ENCODE measurements at places on chromosomes 12 and 14. TPM values are rescaled to one million over a fixed set of nuclear protein-coding genes. Genes with fewer than 3 reads are reported as not detected.

The SMCO2 gene
- 0.12 TPM for total RNA-seq

The PLEKHG7 gene
- total RNA-seq, result not detected

The FSCB gene
- total RNA-seq, result not detected

The AQP2 gene
- total RNA-seq, result not detected

The B4GALNT1 gene
- 42.6 TPM for total RNA-seq

The CELA1 gene
- not detected for total RNA-seq

The ADCY4 gene
- total RNA-seq, result not detected

The NPFF gene
- not detected for total RNA-seq

The NUMB gene
- 40.4 TPM for total RNA-seq

The SPTLC2 gene
- 29.4 TPM for total RNA-seq

The DCAF5 gene
- 18.6 TPM for total RNA-seq

The ACSM4 gene
- not detected for total RNA-seq

The ASPG gene
- total RNA-seq, result 0.07 TPM

The SALL2 gene
- 1.0 TPM for total RNA-seq

The HEBP1 gene
- total RNA-seq, result 58.6 TPM

The IFNG gene
- total RNA-seq, result not detected

The TBK1 gene
- total RNA-seq, result 24.6 TPM

The APOF gene
- total RNA-seq, result not detected

The OR4E2 gene
- not detected for total RNA-seq

The RBM23 gene
- 62.2 TPM for total RNA-seq

The TAS2R14 gene
- 0.61 TPM for total RNA-seq

The PPP1R3E gene
- 2.9 TPM for total RNA-seq

The IFI27L2 gene
- 56.2 TPM for total RNA-seq

The VWF gene
- total RNA-seq, result 0.27 TPM

The ENDOU gene
- not detected for total RNA-seq

The RAD9B gene
- 0.09 TPM for total RNA-seq

The KERA gene
- total RNA-seq, result not detected

The SP7 gene
- 0.08 TPM for total RNA-seq

The GPR135 gene
- total RNA-seq, result 1.1 TPM
